ENCODE measurements at places on chromosomes 12 and 14.

DNA sequence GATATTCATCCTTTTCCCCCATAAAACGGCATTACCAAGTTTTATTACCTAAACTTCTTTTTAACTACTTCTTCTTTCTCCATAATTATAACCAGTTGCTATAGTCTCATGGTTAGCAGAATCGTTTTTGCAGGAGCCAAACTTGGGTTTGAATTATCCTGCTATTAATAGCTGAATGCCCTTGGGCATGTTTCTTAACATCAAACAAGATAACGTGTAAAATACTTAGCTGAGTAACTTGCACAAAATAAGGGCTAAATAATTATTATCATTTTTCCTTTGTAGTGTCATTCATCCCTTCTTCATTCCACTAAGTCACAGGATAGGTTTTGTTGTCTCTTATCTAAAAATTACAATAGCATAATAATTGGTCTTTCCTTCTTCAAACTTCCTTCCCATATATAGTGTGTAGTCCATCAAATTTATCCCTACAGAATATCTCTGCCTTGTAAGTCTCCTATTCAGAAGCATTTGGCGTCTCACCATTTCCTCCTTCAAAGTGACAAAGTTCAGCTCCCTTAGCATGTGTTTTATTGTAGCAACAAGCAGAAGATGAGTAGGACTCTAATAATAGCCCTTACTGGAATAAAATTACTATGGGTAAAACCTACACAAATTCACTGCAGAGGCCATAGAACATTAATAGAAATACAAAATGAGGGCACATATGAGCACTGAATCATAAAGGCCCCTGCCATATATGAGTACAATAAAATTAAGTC lies 63.8 kb downstream of the FAR2 start:
- no peak for DNase-seq

GRCh38 chr12:46164186-46164761 lies 104.6 kb downstream of the SLC38A1 start:
- no peak for DNase-seq

- DNase-seq, result no peak
Observed at GRCh38 chr12:111650912-111651311, 34.8 kb downstream of the BRAP start.

- DNase-seq, result no peak
Observed at GRCh38 chr14:99810559-99810874, 17.3 kb downstream of the EML1 start.

- DNase-seq, result no peak
Observed at GRCh38 chr14:68741839-68742470, 50.9 kb downstream of the ZFP36L1 start.

GRCh38 chr14:100106250-100107112 lies 41.3 kb downstream of the EVL start:
- DNase-seq, result peak; percentile 51

GRCh38 chr14:71301611-71302010 lies 394.4 kb downstream of the PCNX1 start:
- no peak for DNase-seq

DNA sequence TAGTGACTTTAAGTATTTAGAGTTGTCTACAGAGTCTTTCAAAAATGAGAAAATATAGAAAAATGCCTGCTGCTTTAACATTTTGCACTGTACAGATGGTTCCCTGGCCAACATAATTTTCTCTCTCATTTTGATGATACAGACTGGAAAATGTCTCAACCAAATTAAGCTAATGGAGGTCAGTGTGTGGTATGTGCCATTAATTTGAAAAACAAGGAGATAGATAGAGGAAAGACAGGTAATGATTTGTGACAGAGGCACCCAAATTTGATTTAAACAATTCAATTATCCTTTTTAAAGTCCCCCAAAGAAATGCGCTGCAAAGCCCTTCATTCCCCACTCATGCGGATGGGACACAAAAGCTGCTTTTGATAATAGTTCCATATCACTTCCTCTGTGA lies 140.0 kb downstream of the ASCL1 start:
- DNase-seq, result no peak

- DNase-seq, result no peak
Observed at GRCh38 chr12:128639089-128639488, 184.7 kb downstream of the SLC15A4 start.

- DNase-seq, result no peak
Observed at GRCh38 chr14:73240816-73241480, 3.6 kb downstream of the PAPLN start.

DNA sequence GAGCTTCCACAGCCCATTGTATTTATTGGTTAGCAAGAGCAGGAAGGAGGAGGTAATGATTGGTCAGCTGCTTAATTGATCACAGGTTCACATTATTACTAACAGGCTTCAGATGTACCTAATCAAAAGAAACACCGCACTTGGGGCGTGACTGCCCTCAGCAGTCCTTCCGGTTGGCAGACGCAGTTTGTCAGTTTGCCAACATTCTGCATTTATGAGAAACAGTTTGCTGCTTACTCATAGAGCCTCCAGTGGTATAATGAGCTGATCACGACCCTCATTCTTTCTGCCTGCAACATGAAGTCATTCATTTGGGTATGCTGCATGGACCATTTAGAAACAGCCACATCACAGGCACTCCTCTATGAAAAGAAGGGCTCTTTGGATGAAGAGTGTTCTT lies 42.5 kb upstream of the PPM1H start:
- DNase-seq, result no peak

- DNase-seq, result no peak
Observed at GRCh38 chr12:229441-230191, 15.7 kb upstream of the SLC6A12 start.

GRCh38 chr12:121365416-121366062 lies 13.3 kb upstream of the ANAPC5 start:
- no peak for DNase-seq

DNA sequence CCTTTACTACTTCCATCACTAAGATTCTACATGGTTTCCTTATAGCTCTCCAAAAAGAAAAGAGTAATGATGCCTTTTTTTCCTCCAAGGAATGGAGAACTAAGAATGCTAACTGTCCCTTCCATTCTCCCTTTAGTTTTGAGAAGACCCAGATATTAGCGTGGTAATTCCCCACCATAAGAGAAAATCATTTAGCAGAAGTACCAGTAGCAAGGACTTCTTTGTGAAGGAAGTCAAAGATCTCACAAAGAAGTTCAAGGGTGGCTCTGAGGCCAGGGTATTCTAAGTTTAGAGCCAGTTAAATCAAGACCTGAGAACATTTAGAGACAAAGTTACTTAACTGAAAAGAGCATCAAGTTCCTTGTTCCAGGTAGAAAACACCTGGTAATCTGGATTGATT lies 7.3 kb downstream of the USP15 start:
- DNase-seq, result no peak

GRCh38 chr12:76249501-76249900 lies 98.7 kb downstream of the BBS10 start:
- no peak for DNase-seq

DNA sequence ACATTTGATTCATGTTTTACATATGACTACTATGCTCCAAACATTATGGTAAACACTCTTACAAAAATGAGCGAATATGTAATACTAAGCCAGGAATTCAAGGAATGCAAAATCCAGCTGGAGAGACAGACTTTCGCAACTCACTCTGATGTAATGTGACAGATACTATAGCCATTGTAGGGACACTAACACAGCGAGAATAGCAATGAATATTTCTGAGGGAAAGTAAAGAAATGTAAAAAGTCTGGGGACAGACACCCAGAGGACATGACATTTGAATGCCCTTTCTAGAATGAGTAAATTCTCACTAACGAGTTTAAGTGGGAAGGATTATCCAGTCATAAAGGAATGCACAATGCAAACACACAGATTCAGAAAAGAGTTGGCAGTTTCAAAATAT lies 121.9 kb downstream of the PIK3C2G start:
- DNase-seq, result no peak

GRCh38 chr14:29743531-29743930 lies 184.1 kb downstream of the PRKD1 start:
- DNase-seq, result no peak

DNA sequence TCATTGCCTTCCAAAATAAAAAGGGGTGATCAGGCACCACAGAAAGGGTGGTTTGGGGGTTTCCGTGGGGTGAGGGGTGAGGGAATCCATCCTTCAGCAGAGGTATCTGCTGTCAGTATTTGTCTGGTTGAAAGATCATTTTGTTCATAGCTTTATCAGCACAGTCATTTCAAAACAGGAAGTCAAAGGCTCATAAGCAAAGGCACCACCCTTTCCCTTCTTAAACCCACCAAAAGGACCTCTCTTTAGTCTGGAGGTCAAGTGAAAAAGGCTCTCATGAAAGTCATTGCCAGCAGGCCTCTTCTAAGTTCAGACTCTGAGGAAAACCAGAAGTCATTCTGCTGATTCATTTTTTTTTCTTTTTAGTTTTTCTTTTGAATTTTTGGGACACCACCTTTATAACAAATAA lies 6.2 kb downstream of the CHST11 start:
- DNase-seq, result peak; percentile 69

- DNase-seq, result no peak
Observed at GRCh38 chr12:77152623-77153193, 87.3 kb upstream of the E2F7 start.
